ENCODE measurements at places on chromosomes 2 and 18. TPM values are rescaled to one million over a fixed set of nuclear protein-coding genes. Genes with fewer than 3 reads are reported as not detected.

The AOX1 gene
- total RNA-seq: 5.2 TPM

DNA sequence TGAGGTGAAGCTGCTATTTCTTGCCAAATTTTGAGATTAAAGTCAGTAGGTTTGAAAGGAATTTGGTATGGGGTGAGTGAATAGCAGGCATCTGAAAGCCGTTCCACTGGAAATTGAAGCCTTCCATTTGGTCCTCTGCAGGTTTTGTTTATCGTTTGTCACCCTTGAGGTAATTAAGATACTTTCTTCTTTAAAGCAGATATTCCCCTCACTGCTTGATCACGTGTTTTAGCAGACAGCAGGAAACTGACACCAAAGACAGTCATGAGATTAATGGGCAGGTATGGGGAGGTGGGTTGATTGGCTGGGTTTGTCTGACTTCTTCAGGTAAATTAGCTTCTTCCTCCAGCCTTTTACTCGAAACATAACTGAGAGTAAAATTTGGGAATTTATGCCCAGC, 10.7 kb downstream of the LPIN1 start:
- ATAC-seq: no peak

- peak; percentile 29 for ATAC-seq
These were observed at the start of gene CACNB4 for GRCh38 chr2:152098496-152099366. CACNB4 (minus strand) TSS chr2:152099044.

GRCh38 chr2:200417366-200417765, 92.5 kb downstream of the KCTD18 start:
- ATAC-seq: no peak

The IL36G gene
- total RNA-seq: 27.4 TPM

The LAMA3 gene
- 40.1 TPM for total RNA-seq

DNA sequence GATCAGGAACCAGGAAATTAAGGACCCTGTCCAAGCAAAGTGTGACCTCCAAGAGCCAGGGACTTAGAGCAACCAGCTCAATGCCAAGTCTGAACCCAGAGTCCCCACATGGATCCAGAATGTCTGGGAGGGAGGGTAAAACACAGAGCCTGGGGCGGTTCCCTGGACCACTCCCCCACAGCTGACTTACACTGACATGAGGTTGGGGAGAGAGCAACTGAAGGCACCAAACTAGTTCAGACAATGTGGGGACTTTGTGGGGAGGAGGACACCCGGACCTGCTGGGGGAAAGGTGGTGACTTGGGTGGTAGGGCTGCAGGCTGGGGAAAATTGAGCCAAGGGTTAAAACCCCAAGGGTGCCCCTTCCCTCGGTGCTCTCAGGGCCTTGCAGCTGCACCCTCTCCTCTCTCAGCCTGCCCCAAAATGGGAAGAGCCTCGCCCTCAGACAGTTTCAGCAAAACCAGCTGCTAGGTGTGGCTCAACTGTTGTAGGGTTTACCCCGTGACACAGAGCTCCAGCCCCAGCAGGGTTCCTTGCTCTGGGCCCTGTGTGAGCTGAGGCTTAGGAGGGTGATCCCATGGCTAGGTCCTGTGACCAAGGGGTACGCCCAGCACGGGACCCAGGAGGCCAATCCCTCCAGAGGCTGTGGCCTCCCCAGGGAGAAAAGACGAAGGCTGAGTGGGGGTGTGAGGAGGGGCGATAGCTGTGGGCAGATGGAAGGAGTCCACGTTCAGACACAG, 28.6 kb downstream of the MARCO start:
- peak; percentile 82 for ATAC-seq

GRCh38 chr2:227456772-227457171, 15.2 kb upstream of the AGFG1 start:
- no peak for ATAC-seq

DNA sequence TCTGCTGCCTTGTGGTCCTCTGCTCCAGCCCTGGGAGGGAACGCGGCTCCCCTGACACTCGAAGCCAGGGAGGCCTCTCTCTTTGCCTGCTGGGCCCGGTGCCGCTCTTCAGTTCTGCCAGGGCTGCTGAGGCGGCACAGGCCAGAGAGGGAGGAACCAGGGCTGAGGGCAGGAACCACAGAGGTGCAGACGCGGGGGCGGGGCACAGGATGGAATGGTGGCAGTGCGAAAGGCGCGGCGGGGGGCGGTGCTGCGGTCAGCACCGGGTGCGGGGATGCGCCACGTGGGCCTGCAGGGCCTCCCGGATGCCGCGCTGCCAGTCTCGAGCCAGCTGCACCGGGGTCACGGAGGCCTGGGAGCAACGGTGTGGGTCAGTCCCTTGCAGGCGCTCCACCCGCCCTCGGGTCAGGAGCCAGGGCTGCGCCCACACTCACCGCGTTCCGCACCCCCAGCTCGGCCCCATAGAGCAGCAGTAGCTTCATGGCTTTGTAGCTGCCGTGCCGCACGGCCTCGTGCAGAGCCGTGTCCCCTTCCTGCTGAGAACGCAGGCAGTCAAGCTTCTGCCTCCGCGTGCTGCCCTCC, 4.4 kb downstream of the ANKRD23 start:
- ATAC-seq: peak; percentile 77

DNA sequence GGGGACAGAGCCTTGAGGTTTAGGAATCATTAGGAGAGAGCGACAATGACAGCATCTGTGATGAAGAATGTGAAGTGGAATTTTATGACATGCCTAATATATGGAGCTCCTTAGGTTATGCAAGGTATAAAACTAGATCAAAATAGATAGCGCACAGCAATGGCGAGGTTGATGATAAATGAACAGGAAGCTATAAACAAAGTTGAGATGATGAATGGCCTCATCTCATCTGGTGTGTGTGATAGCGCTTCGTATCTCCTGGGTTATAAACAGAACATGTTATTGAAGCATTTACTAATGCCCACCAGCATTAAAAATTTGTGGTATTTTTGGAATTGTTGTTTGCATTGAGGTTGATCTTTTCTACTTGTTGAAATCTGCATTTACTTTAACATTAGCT, 231.5 kb downstream of the LTBP1 start:
- no peak for ATAC-seq

DNA sequence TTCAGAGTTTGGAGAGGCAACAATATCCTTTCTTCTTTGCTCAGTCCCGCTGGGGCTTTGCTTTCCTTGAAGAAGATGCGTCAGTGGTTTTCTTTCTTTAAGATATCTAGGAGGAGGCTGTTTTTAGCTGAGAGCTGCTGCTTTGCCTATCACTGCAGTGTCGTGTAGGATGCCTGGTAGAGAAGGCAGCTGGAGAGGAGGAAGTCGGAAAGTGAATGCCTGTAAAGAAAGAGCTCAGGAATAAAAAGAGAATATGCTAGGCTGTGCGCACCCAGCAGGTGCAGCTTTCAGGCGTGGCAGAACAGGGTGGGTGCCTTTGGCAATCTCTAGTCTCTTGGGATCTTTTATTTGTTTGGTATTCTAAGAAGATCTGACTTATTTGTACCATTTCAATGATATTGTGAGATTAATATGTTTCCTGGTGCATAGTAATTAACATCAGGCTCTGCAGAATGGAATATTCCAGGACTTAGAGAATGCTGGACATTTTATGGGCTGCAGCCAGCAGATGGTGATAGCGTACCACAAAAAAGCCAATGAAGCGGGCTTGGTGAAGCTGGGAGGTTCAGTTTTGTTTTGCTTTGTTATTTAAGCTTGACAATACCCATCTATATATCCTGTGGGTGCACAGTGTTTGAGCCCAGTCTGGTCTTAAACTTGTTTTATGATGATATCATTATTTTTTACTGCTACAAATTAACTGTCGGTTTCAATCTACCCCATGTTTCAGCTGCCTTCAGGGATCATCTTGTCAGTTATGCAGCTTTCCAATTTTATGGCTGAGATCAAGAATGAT, 34.9 kb downstream of the CAVIN2 start:
- ATAC-seq: peak; percentile 82

The SLC16A14 gene
- total RNA-seq: 3.8 TPM

DNA sequence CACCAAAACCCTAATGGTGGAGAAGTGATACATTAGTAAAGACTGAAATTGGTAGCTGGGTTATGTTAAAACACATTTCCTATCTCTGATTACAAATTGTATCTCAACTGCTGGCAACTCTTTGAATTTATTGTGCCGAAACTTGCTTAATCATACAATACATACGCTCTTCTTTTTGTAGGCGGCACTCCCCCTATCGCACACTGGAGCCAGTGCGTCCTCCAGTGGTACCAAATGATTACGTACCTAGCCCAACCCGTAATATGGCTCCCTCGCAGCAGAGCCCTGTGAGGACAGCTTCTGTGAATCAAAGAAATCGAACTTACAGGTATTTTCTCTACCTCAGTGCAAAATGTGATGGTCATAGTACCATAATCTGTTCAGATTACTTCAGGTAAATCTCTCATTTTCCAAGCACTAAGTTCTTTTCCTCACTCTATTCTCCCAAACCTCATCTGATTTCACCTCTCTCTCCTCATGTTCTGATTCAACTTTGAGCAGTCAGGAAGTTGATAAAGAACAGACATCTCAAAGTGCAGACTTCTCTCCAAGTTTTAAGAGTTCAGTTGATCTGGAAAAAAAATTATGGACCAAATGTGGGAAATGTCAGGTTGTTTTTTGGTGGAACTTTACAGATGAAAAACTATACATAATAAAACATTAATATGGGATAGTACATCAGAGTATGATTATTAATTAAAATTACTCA, 66.5 kb downstream of the ABI2 start:
- no peak for ATAC-seq

The CXCR1 gene
- total RNA-seq: 0.72 TPM

DNA sequence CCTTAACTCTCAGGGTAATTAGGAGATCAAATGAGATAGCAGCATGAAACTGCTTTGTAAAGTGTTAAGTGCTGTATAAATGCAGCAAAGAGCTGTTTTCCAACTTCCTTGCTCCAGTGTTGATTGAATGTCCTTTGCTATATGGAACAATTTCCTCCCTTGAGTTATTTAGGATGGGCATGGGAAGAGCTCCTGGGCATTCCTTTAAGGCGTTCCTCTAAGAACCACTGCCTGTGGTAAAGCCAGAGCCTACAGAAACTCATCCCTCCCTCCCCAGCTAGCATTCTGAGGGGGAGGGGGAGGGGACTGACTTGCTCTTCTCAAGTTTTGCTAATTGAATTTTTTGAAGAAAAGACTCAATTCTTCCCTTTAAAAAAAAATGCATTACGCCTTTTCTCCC, 1.4 kb downstream of the AKAIN1 start:
- no peak for ATAC-seq

The ZSWIM2 gene
- not detected for total RNA-seq

- ATAC-seq: no peak
These were observed 33.0 kb downstream of the SLC1A4 start for GRCh38 chr2:65022189-65022588.

The ERFE gene
- 0.44 TPM for total RNA-seq

The RALBP1 gene
- total RNA-seq: 93.7 TPM

DNA sequence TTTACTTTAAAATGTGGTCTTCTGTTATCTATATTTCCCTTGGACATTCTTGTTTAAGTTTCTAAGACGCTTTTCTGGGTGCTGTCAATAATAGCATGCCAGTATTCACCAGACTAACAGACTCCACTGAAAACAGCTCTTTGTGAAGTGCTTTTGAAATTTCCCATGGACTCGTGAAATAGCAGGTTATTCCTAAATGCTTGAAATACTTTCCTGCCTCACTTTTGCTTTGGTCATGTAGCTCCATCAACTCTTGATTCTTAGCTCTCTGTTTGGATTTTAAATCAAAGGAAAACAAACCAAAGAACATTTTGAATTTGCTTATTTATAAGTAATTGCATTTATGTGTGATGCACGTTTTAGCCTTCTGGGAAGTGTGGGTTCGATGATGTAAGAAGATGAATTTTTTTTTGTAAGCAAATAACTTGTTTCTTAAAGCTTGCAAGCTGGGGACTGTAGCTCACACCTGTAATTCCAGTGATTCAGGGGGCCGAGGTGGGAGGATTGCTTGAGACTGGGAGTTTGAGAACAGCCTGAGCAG, 147.8 kb downstream of the WDSUB1 start:
- no peak for ATAC-seq

GRCh38 chr2:101697124-101698013, at the start of gene MAP4K4:
MAP4K4 (plus strand) TSS chr2:101697707; CDS start chr2:101698081, 374 bp downstream.
- ATAC-seq: peak; percentile 87

DNA sequence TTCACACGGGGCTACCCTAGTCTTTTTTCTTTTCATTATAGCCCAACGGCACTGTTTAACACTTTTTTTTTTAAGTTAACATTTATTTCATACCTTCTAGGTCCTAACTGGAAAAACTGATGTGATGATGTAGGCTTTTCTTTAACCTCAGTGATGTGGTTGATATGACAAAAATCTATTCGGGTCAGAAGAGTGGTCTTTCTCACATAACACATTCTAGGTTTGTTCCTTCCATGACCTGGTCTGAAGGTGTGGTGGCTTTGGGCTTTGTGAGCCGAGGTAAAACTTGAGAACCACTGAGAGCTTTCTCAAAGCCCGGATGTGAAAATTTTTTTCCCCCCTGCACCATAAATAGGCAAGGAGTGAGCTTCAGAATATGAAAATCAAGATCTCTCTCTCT, 44.2 kb downstream of the GPD2 start:
- no peak for ATAC-seq

DNA sequence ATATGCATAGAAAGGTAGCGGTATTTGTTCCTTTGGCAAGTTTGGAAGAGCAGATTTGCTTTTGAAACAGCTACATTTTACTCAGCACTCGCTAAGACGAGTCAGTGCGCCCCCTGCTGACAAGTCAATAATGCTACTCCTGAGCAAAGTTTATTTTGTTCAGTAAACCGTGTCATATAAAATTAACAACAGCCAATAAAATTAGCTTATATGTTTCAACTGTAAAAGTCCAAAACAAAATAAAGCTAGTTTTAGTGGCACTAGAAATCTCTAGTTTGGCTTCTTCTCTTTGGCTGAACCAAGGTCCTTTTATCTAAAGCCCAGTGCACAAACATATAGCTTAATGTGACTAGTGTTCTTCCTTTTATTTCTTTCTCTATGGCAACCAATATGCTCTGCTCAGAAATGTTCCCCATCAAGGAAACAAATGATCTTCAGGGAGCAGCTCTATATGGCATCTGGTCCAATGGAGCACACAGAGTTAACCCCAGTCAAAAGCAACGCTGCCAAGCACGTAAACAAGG, 4.2 kb upstream of the POU3F3 start:
- ATAC-seq: peak; percentile 33

- peak; percentile 49 for ATAC-seq
These were observed 132.8 kb downstream of the TPO start for GRCh38 chr2:1546023-1546591.

DNA sequence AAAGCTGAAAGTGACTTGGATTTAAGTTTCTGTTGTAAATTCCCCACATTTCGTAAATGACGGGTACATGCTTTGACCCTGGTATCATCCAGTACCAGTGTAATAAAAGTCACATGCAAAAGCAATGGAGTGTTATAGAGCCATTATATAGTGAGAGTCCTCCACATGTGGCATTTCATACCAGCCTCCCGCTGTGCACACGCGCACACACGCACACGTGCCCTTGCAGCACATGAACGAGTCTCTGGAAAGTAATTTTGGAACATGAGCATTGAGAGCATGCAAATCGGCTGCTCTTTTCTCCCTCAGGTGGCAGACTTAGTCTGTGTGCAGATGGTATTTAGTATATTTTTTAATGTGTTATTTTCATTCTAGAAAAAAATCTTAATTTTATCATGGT, 198.1 kb downstream of the ZNF407 start:
- no peak for ATAC-seq

The APLF gene
- total RNA-seq: 4.2 TPM

The MTLN gene
- total RNA-seq: 61.6 TPM

GRCh38 chr2:200471928-200472645, 37.8 kb downstream of the KCTD18 start:
- ATAC-seq: no peak
